Bronchus fibroblast of lung (primary cell): ENCODE measurements at places on chromosomes 2 and 18. TPM values are rescaled to one million over a fixed set of nuclear protein-coding genes. Genes with fewer than 3 reads are reported as not detected.

The CAVIN2 gene
- total RNA-seq = 28.5 and 31.9 TPM in 2 replicates

The RMC1 gene
- total RNA-seq = 20.2 and 21.6 TPM in 2 replicates

The CRYGD gene
- total RNA-seq = not detected in 2 replicates

The AGXT gene
- total RNA-seq = 0.15 TPM in 1 of 2 replicates, not detected in the other

The LRATD1 gene
- total RNA-seq = 1.0 and 1.3 TPM in 2 replicates

The CAPN14 gene
- under 0.01 TPM in 2 replicates for total RNA-seq

The ARHGAP28 gene
- total RNA-seq = 7.4 and 8.2 TPM in 2 replicates

The RAMP1 gene
- 22.0 and 23.4 TPM in 2 replicates for total RNA-seq

The ANO7 gene
- under 0.01 and 0.30 TPM in 2 replicates for total RNA-seq

The MALL gene
- 6.7 and 9.8 TPM in 2 replicates for total RNA-seq

The RAX gene
- not detected in 2 replicates for total RNA-seq
